NT2/D1 (cell line): ENCODE measurements at places on chromosomes 3 and 15.

DNA sequence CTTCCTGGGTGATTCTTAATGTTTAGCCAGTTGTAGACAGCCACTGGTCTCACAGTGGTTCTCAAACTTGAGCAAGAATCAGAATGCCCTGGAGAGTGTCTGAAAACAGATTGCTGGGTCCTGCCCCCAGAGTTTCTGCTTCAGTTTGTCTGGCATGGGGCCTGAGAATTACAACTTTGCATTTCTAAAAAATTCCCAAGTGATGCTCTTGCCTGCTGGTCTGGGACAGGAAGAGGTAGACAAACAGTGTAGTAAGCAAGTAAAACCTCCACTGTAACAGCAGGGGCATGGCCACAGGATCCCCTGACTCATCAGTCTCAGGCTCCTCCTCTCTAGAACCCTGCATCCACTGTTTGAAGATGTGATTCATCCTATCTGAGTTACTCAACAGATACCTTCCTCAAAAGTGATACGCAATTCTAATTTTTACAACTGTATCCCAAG lies 36.5 kb downstream of the DZIP1L start:
- no peak for DNase-seq

DNA sequence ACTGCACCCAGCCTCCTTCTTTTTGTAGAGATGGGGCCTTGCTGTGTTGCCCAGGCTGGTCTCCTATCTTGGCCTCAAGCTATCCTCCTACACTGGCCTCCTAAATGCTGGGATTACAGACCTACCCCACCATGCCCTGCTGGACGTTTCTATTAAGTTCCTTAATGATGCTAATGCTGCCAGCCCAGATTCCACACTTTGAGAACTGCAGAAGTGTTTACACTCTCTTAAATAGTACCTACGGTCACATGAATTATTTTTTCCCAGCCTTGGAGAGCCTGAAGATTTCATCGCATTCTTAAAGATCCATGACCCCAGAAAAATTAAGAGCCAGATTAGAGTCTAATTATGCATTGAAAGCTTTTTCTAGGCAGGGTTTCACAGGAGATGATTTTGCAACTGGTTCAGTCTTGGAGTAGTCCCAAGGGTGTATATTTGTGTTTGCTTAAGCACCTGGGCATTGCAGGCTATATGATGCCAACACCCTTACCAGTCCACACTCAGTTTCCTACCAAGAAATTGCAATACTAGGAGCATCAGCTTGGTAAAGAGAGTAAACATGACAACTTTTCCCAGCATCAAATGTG lies 36.6 kb downstream of the TM4SF4 start:
- no peak for DNase-seq

- DNase-seq, result peak; percentile 67
These were observed 23.5 kb downstream of the DNAH1 start for GRCh38 chr3:52339612-52340011.

GRCh38 chr3:153138276-153139210 lies 23.5 kb upstream of the RAP2B start:
- no peak for DNase-seq

- DNase-seq, result no peak
These were observed 1.9 kb upstream of the TMEM158 start for GRCh38 chr3:45227946-45228345.

DNA sequence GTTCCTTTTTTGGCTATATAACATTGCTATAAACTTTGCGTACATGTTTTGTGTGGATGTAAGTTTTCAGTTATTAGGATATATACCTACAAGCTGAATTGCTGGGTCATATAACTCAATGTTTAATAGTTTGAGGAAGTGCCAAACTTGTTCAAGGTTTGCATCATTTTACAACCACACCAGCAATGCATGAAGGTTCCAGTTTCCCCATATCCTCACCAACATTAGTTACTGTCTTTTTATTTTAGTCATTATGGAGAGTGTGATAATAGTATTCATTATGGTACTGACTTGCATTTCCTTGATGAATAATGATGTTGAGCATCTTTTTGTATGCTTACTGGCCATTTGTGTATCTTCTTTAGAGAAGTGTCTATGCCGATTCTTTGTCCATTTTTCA lies 112.3 kb downstream of the NR1I2 start:
- no peak for DNase-seq

- no peak for DNase-seq
These were observed 33.1 kb downstream of the GRK7 start for GRCh38 chr3:141796081-141796888.

DNA sequence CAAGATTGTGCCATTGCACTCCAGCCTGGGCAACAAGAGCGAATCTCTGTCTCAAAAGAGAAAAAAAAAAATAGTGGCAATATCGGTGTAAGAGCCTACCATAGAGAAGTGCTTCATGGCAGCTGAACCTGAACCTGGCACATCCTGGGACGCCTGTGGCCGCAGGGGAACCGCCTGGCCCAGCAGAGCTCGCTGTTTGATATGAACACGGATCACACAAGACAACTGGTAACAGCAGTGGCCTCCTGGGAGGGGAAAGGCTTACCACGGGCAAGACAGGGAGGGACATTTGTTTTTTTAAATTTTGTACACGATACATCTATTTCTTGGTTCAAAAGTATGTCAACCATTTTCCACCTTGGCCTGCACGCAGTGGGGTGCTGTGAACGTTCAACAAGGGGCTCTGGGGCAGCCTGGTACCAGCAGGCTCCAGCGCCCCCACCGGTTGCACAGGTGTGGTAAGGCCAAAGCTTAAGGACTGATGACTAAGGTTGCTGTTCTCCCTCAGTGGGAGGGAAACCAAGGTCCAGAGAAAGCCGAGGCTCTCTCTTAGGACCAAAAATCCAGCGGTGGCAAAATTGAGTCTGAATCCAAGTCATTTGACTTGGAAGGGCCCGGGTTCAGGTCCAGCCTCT lies 21.7 kb upstream of the EPHB3 start:
- no peak for DNase-seq

- DNase-seq, result no peak
These were observed 84.5 kb downstream of the VGLL4 start for GRCh38 chr3:11558918-11559815.

DNA sequence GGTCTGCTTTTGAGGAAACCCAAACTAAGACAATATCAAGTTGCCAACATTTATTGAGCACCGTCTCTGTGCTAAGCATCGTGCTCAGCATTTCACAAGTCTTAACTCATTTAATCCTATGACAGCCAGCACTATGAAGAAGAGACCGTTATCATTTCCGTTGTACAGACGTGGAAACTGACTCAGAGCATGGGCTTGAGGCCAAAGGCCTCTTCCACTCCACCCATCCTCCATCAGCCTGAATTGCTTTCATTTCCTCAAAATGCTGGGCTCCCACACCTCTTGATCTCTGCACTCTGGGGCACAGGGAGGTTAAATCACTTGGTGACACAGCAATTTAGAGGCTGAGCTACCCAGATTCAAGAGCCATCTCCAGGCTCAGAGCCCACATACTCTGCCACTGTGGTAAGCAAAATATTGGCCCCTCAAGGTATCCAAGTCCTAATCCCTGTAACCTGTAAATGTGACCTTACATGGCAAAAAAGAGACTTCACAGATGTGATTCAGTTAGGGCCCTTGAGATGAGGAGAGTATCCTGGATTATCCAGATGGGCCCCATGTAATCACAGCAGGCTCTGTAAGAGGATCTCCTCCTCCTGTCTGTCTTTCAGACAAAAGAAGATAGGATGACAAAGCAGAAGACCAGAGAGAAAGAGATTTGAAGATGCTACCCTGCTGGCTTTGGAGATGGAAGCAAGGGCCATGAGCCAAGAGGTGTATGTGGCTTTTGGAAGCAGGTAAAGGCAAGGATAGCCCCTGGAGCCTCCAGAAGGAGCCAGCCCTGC lies 24.3 kb upstream of the FLNB start:
- DNase-seq, result no peak

DNA sequence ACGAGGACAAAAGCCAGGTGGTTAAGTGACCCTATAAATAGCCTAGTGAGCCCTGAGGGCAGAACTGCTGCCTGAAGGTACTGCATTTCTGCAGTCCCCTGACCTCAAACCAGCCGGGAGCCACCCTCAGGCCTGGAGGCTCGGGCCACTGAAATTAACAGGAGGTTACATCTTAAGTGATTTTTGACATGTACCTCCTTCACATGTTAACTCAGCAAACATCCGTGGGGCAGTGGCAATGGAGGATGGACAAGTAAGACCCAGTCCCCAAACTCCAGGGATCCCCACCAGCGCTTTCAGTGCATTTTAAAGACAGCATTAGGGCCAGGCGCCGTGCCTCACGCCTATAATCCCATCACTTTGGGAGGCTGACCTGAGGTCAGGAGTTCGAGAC lies 26.2 kb downstream of the PSTPIP1 start:
- DNase-seq, result no peak

- no peak for DNase-seq
These were observed 3.8 kb upstream of the ACAD9 start for GRCh38 chr3:128875556-128876120.

GRCh38 chr15:70451821-70452653 lies 311.3 kb downstream of the UACA start:
- DNase-seq, result peak; percentile 59

GRCh38 chr15:84649706-84650105 lies 4.4 kb downstream of the WDR73 start:
- no peak for DNase-seq

GRCh38 chr3:66693461-66694031 lies 192.7 kb upstream of the LRIG1 start:
- DNase-seq, result no peak

DNA sequence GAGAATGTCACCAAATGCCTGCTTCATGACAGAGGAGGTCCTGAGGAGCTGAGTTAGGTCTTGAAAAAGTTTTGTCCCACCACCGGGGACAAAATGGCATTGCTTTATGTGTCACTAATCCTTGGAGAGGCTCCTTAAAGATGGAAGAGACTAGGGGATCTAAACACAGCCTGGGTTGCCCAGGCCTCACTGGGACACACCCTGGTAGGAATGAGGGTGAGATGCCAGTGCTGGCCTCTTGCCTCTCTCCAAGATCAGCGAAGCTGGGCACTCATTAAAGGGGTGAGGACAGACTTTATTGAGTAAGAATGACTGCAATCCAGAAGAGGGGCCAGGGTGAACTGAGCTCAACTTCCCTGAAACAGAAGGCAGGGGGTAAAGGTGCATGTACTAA lies 58.5 kb upstream of the KLF13 start:
- no peak for DNase-seq

GRCh38 chr15:29183071-29183831 lies 86.4 kb downstream of the NSMCE3 start:
- DNase-seq, result no peak

- no peak for DNase-seq
These were observed 279.7 kb downstream of the LPP start for GRCh38 chr3:188433521-188434150.

GRCh38 chr3:14434498-14435151 lies 32.2 kb downstream of the SLC6A6 start:
- DNase-seq, result no peak

DNA sequence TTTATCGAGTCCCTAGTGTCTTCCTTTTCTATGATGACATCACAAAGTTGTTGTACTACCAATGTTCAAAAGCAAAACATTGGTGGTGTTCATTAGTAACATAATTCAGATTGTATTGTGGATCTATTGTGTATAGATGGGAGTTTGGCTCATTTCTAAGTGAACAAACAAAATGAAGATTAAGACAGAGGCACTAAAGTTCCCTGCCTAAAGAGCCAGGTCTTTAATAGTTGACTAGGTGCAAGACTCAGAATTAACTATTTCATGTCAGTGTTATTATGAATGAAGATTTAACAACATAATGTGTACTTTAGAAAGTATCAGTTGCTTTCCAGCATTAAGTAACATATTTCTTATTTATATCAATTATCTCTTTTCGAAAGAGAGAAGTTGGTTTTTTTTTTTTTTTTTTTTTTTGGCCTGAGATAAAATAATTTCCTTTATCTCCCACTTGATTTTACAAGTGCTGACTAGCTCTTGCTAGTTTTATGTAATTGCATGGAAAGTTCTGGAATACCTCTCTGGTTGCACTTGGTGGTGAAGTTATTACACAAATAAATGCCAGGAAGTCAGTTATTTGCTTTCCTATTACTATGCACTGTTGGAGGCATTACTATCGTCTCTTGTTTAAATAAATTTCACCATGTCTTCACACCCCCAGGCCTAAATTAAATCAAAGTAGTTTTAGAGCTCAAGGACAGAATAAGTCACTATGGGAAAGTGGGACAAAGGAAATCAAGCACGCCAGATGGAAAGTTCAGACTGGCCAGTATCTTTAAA lies 48.7 kb downstream of the NAALADL2 start:
- no peak for DNase-seq

DNA sequence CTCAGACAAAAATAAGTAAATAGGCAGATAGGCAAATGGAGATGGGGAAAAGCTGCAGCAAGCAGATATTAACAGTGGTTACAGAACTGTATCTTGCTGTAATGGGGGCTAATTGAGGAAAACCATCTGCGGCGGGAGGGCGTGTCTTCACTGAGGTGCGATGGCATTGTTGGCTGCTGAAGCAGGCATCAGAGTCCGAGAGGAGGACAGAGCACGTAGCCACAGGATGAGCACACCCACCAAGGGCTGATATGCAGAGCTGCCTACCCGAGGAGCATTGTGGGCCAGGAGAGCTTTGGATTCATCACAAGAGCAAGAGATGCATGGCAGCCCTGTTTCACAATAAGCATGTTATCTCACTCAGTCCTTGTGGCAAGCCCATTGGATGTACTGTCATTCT lies 30.4 kb downstream of the CHRNA7 start:
- no peak for DNase-seq

DNA sequence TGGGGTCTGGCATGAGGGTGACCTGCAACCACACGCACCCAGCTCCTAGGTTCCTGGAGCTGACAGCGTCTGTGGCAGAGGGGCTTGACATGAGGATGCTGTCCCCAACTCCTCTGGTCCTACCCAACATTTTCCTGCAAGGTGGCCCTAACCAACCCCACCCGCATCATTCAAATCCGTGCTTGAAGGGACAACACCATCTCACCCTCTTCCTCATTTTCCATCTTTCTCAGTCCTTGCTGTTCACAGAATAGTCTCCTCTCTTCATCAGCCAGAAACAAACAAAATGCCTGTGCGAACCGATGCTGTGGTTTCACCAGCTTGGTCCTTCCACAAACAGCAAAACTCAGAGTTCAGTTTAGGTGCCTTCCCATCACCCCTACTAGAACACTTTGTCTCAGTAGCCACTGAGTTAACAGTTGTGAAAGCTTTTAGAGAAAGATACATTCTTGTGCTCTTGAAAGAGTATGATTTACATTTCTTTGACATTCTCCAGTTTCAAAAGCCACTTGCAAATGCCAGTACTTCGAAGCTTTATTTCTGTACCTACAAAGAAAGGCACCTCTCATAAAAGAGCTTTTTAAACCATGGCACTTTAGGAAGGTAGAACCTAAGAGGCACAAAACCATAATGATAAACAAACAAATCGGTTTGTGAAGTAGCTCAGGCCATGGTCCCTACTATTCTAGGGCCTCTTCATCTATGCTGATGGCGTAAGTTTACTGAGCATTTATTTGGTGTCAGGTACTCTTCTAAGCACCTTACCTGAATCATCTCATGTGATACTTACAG lies 360.1 kb downstream of the SHQ1 start:
- no peak for DNase-seq
